IMR-90 (cell line): ENCODE measurements at places on chromosomes 16 and 17. TPM values are rescaled to one million over a fixed set of nuclear protein-coding genes. Genes with fewer than 3 reads are reported as not detected.

DNA sequence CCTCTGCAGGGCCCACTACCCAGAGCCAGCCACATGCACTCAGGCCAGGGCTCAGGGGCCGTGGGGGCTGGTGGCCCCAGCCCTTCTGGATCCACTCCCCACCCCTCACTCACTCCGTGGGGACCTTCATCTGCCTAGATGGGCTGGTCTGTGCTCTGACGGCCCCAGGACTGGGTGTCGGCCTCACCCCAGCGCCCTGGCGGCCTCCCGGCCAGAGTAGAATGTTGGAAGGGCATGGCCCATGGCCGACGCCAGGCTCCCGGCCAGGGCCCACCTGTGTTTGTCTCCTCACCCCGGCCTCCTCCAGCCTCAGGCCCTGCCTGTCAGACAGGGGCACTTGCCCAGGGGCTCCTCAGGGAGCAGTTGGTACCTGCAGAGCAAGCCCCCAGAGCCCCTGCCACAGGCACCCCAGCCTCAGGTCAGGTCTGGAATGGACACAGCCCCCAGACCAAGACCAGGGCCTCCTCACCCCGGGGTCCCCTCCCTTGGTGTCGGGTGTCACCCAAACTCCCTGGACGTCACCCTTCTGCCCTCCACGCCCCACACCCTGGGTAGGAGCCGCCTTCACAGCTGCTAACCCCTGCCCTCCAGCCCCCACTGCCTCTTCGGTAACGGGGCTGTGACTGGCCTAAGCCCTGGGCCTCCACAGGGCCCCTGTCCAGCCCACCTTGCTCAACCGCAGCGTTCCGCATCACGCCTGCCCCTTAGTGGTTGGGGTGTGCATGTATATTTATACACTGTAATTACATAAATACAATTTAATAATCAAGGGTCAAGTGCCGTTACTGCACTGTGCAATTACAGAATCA, 3.0 kb upstream of the CDH15 start:
- H3K27ac ChIP-seq = no peak overlapping the region
- peaks cover 33% of the 10 kb centered on the region for H3K27me3 ChIP-seq
- H3K4me3 ChIP-seq = no peak overlapping the region
- no peaks in the 10 kb centered on the region for H3K36me3 ChIP-seq
- DNase-seq = no peak

The TMEM235 gene
- not detected in 2 replicates for total RNA-seq

The CD19 gene
- total RNA-seq = not detected in 2 replicates

GRCh38 chr16:21167360-21167759, 8.9 kb downstream of the LDAF1 start:
- peaks cover 14% of the 10 kb centered on the region for H3K4me1 ChIP-seq
- DNase-seq = peak; percentile 98
- H3K27me3 ChIP-seq = no peaks in the 10 kb centered on the region
- peaks cover 39% of the 10 kb centered on the region for H3K36me3 ChIP-seq

GRCh38 chr17:73226556-73227172, 33.8 kb downstream of the COG1 start:
- no peaks in the 10 kb centered on the region for H3K27me3 ChIP-seq
- DNase-seq = peak; percentile 45
- H3K4me3 ChIP-seq = peak overlapping the region; percentile 5; the same call in 1 of the 2 replicates
- peaks cover 17% of the 10 kb centered on the region for H3K4me1 ChIP-seq
- peak overlapping the region; percentile 96 for H3K27ac ChIP-seq

- no peaks in the 10 kb centered on the region for H3K27me3 ChIP-seq
- peaks cover 24% of the 10 kb centered on the region for H3K4me1 ChIP-seq
- no peaks in the 10 kb centered on the region for H3K36me3 ChIP-seq
- peak; percentile 78 for DNase-seq
- peak overlapping the region; percentile 79 for H3K27ac ChIP-seq
- no peak overlapping the region for H3K4me3 ChIP-seq
Observed at GRCh38 chr16:11312718-11313492, 31.8 kb upstream of the PRM1 start.

- no peak overlapping the region for H3K27ac ChIP-seq
- no peaks in the 10 kb centered on the region for H3K36me3 ChIP-seq
- H3K4me1 ChIP-seq = peaks cover 4% of the 10 kb centered on the region
Observed at GRCh38 chr16:14337303-14338191, 266.4 kb downstream of the MRTFB start.

DNA sequence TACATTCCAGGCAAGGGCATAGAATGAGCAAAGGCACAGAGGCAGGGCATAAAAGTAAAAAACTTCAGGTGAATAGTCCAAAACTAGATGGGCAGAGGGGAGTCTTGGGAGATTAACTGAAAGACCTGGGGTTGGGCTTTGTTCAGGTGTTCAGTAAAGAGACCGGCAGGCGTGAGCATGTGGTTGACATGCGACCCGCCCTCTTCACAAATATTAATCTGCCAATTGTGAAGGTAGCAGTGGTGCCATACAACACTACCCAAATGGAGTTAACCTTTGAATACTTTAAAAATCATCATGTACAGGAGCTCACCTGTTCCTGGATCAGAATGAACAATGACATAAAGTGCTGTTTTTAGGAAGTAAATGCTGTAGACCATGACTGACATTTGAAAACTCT, 225.5 kb downstream of the LGALS9B start:
- H3K27ac ChIP-seq = no peak overlapping the region
- no peak overlapping the region for H3K4me3 ChIP-seq
- H3K4me1 ChIP-seq = no peaks in the 10 kb centered on the region
- H3K27me3 ChIP-seq = no peaks in the 10 kb centered on the region
- DNase-seq = no peak

GRCh38 chr16:89266521-89267134, 49.1 kb downstream of the ZNF778 start:
- DNase-seq = no peak
- H3K27ac ChIP-seq = no peak overlapping the region
- H3K36me3 ChIP-seq = peaks cover 57% of the 10 kb centered on the region
- no peaks in the 10 kb centered on the region for H3K4me1 ChIP-seq

DNA sequence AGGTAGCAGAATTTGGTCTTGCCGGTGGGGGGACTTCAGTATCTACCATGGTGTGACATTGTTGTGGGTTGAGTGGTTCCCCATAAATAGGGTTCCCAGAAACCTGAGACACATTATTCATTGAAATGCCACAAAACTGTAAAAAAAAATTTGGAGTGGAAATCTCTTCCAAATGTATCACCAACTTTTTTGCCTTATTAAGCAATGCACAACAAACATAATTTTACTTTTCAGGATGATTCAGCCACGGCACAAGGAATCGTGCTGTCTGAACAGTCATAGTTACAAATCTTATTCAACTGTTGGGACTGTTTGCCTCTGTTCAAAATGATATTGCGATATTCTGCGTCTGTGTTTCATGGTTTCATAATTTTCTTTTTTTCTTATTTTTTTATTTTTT, 181.2 kb downstream of the NTN1 start:
- no peak overlapping the region for H3K4me3 ChIP-seq
- no peaks in the 10 kb centered on the region for H3K36me3 ChIP-seq
- no peak overlapping the region for H3K27ac ChIP-seq
- H3K4me1 ChIP-seq = no peaks in the 10 kb centered on the region; the same call in 1 of the 2 replicates
- H3K27me3 ChIP-seq = peaks cover 14% of the 10 kb centered on the region; the same call in 1 of the 2 replicates
- DNase-seq = no peak

GRCh38 chr16:10191096-10191495, 8.9 kb upstream of the GRIN2A start:
- no peak overlapping the region for H3K4me3 ChIP-seq
- H3K27me3 ChIP-seq = no peaks in the 10 kb centered on the region
- no peaks in the 10 kb centered on the region for H3K4me1 ChIP-seq
- no peak for DNase-seq

- peaks cover 13% of the 10 kb centered on the region for H3K36me3 ChIP-seq
- H3K27ac ChIP-seq = no peak within 1 kb of the TSS
- no peak for DNase-seq
- peaks cover 5% of the 10 kb centered on the region; the same call in 1 of the 2 replicates for H3K27me3 ChIP-seq
- peaks cover 2% of the 10 kb centered on the region; the same call in 1 of the 2 replicates for H3K4me1 ChIP-seq
Observed at GRCh38 chr16:31483081-31483480, at the start of gene SLC5A2. TSS of gene SLC5A2 (plus strand) at chr16:31483123. CDS start at chr16:31483137, 14 bp downstream.

The AOC3 gene
- total RNA-seq = under 0.01 TPM in 1 of 2 replicates, not detected in the other

DNA sequence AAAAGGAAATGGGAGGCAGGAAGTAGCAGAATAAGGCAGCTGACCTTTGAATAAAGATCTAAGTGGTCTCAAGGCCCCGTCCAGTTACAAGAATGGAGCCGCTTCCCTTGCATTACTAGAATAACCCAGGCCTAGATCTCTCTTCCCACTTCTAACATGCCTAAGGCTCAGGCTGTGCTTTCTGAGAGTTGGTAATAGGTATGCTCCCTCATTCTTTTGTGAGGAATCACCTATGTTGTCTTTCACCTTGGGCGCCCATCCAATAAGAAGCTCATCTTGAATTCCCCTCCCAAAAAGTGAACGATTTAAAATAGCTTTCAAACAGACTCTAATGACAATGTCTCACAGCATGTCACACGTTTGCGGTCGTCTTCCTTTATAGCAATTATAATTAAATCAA, 101.2 kb downstream of the KCNJ2 start:
- H3K4me3 ChIP-seq = no peak overlapping the region
- H3K4me1 ChIP-seq = no peaks in the 10 kb centered on the region
- H3K27ac ChIP-seq = no peak overlapping the region
- no peaks in the 10 kb centered on the region for H3K27me3 ChIP-seq

GRCh38 chr17:81039854-81040758, 5.2 kb downstream of the BAIAP2 start:
- H3K27ac ChIP-seq = peak overlapping the region; percentile 10; the same call in 1 of the 2 replicates
- no peaks in the 10 kb centered on the region for H3K36me3 ChIP-seq
- H3K4me1 ChIP-seq = peaks cover 20% of the 10 kb centered on the region
- no peak overlapping the region for H3K4me3 ChIP-seq
- DNase-seq = peak; percentile 67
- H3K27me3 ChIP-seq = no peaks in the 10 kb centered on the region

DNA sequence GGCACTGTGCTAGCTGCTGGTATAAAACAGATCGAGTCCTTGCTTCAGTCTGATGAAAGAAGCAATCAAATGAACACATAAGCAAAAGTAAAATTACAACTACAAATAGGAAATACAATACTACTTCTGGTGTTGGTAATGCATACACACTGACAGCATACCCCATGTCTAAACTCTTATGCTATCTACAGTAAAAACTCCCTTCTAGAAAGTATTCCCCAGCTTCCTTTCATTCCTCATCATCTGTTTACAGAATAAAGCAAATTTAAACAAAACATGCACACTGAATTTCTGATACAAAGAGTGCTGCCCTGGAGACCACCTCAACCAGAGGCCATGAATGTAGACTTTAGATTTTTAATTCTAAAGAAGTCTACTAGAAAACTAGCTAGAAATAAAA, 109.6 kb downstream of the SSH2 start:
- DNase-seq = peak; percentile 29
- H3K36me3 ChIP-seq = no peaks in the 10 kb centered on the region
- peaks cover 3% of the 10 kb centered on the region for H3K4me1 ChIP-seq

The CX3CL1 gene
- total RNA-seq = under 0.01 and 0.18 TPM in 2 replicates

- peaks cover 3% of the 10 kb centered on the region; the same call in 1 of the 2 replicates for H3K4me1 ChIP-seq
- no peak for DNase-seq
- H3K27me3 ChIP-seq = peaks cover 38% of the 10 kb centered on the region
- H3K4me3 ChIP-seq = no peak overlapping the region
- no peak overlapping the region for H3K27ac ChIP-seq
- no peaks in the 10 kb centered on the region for H3K36me3 ChIP-seq
Observed at GRCh38 chr16:71626858-71627213, 852 bp downstream of the MARVELD3 start.

- DNase-seq = no peak
- H3K27ac ChIP-seq = peak overlapping the region; percentile 74
- H3K36me3 ChIP-seq = no peaks in the 10 kb centered on the region; the same call in 1 of the 2 replicates
- no peaks in the 10 kb centered on the region for H3K27me3 ChIP-seq
- H3K4me1 ChIP-seq = peaks cover 16% of the 10 kb centered on the region
- peak overlapping the region; percentile 43; the same call in 1 of the 2 replicates for H3K4me3 ChIP-seq
Observed at GRCh38 chr17:17752821-17753321, 71.6 kb downstream of the RAI1 start.

DNA sequence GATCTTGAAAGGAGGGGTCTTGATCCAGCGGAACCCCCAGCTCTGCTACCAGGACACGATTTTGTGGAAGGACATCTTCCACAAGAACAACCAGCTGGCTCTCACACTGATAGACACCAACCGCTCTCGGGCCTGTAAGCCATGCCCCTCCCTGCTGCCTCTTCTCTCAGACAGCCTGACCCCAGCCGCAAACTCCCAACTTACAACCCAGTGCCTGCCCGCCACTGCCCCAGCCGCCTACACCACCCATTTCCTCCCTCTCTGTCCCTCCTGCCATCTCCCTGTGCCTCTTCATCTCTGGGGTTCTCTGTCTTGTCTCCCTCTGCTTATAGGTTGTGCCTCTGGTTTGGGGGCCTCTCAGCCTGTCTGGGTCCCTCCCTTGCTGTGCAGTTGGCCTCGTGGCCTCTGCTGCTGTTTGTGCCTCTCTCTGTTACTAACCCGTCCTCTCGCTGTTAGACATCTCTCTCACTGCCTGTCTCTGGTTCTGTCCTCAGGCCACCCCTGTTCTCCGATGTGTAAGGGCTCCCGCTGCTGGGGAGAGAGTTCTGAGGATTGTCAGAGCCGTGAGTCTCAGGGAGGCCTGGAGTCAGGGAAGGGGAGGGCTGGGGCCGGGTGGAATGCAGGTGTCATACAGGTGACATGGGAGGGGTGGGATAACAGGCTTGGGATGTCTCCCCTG, 9.6 kb downstream of the ERBB2 start:
- no peak overlapping the region for H3K27ac ChIP-seq
- H3K4me1 ChIP-seq = peaks cover 6% of the 10 kb centered on the region; the same call in 1 of the 2 replicates
- H3K4me3 ChIP-seq = no peak overlapping the region
- no peaks in the 10 kb centered on the region for H3K27me3 ChIP-seq
- H3K36me3 ChIP-seq = peaks cover 49% of the 10 kb centered on the region

DNA sequence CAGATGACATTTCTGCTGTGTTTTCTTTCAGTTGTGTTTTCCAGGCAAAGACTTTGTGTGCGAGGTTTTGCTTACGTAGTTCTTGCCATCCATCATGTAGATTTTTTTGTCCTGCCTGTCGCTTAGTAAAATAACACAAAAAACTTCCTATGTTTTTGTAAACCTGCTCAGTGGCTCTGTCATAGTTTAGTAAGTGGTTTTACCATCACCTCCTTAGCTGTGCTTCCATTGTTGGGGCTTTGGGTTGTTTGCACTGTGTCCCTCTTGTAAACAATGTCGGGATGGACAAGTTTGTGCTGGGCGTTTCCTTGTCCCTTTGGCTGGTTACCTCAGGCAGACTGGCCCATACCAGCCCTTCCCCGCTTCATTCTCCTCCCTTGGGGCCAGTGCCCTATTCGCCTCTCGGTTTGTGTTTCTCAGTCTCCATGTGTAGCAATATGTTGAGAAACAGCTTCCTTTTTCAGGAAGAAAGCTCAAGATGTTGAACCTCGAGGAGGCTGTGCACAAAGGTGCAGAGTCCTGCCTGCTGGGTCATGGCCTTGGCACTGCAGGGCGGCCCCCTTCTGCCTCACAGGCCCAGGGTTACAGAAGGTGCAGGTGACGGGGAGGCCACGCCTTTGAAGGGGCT, 74.6 kb downstream of the KSR1 start:
- DNase-seq = peak; percentile 64
- H3K27me3 ChIP-seq = no peaks in the 10 kb centered on the region
- no peaks in the 10 kb centered on the region for H3K36me3 ChIP-seq

DNA sequence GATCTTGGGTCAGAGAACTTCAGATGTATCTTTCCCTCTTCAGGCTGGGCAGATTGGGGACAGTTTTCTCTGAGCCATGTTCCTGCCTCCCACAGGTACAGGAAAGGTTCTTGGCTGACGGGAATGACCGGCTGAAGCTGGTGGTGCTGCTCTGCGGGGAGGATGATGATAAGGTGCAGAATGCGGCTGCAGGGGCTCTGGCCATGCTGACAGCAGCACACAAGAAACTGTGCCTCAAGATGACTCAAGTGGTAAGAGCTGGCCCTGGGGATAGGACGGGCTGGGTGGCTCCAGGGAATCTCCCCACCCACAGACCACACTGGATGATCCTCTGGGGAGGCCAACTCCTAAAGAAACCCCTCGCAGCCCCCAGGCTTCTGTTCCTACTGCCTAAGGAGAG, 10.9 kb downstream of the SLC35G3 start:
- H3K4me3 ChIP-seq = no peak overlapping the region
- H3K36me3 ChIP-seq = no peaks in the 10 kb centered on the region
- peaks cover 8% of the 10 kb centered on the region for H3K27me3 ChIP-seq
- DNase-seq = no peak
- H3K27ac ChIP-seq = no peak overlapping the region
